CD4-positive, alpha-beta T cell treated with Interleukin-21 for 1 hour (primary cell): ENCODE measurements at places on chromosomes 16 and 17.

DNA sequence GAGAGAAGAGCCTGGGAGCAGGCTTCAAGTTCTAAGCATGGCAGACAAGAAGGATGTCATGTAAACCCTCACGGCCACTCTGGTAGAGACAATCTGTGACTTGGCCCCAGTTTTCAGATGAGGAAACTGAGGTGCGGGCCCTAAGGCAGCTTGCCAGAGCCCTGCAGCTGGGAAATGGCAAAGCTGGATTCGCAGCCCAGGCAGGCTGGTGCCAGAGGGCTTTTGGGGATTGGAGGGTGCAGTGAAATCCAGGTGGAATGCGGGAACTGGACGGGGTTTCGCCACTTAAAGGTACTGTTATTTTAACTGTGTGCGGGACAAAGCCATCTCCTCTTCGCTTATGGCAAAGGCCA lies 477 bp upstream of the OSGIN1 start:
- DNase-seq: no peak

DNA sequence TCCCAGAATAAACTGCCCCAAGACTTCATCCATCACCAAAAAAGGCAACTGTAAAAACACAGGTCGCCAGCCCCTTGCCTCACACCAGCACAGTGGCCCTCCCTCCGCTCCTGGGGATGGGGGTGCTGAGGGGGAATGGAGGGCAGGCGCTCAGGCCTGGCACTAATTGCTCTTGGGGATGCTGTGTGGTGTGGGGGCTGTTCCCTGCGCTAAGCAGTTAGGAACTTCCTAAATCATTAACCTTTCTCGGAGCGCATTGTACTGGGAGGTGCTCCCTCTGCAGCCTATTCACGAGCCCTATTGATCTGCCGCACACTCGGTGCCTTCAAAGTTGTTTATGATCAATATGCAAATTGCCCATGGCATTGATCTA lies 199.9 kb downstream of the ZFHX3 start:
- DNase-seq: no peak

DNA sequence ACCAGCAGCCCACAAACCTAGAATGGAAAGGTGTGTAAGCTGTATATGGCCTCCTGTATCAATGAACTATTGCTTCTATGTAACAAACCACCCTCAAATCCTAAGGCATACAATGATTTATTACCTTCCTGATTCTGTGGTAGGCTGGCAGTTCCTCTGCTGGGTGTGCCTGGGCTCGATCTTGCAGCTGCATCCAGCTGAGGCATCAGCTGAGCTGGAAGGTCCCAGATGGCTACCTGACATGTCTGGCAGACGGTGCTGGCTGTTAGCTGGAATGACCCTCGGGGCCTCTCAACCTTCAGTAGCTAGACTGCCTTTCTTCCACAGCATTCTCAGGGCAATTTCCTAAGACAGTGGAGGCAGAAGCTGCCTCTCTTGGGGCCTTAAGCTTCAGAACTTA lies 152.7 kb downstream of the RAB11FIP4 start:
- no peak for DNase-seq

- DNase-seq: peak; percentile 39
These were observed at the start of gene CDH1 for GRCh38 chr16:68737046-68737729. Gene CDH1, plus strand, starts transcription at chr16:68737292. Its CDS starts 124 bp downstream, at chr16:68737416.

DNA sequence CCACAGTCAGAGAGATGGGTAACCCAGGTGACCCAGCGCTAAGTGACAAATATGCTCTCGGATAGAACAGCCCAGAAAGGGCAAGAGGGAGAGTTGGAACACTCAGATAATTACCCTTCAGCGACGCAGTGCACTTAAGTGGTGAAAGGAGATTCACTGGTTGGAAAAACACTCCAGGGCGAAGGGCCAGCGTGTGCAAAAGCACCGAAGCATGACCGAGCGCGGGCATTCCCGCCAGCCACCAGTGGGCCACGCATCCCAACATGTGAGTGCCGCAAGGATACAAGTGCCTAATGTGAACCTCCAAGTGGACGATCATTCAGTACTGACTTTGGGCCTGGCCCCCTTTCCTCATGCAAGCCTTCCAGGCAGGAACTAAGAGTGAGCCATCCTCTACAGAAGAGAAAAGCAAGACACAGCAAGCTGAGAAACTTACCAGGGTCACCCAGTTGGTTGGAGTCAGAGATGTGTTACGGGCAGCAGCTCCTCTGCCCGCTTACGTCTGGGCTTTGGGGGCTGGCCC lies 258.4 kb downstream of the C16orf95 start:
- no peak for DNase-seq

- DNase-seq: no peak
These were observed 15.1 kb downstream of the CEP20 start for GRCh38 chr16:15873301-15873700.

DNA sequence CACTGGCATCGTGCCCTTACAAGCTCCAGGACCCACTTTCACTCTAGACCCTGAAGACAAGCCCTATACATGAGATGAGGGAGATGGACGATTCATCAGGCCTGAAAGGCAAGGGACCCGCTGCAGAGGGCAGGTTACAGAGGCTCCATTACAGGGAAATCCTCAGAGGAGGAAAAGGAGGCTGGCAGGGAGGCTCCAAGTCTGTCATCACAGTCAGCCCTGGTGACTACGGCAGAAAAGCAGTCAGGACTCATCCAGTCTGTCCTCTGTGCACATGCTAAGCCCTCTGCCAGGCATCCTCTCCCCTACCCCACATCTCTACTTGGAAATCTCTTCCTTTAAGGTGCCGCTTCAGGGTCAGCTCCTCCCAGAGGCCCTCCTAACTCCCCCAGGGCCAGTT lies 197.7 kb upstream of the CDH5 start:
- DNase-seq: no peak

GRCh38 chr17:76265624-76266243 lies 586 bp downstream of the UBALD2 start:
- DNase-seq: peak; percentile 66

- no peak for DNase-seq
These were observed 104.2 kb upstream of the SIAH1 start for GRCh38 chr16:48489376-48489775.

GRCh38 chr17:17810895-17811248 lies 25.9 kb downstream of the SREBF1 start:
- DNase-seq: no peak

- DNase-seq: no peak
These were observed 8.3 kb downstream of the TMEM114 start for GRCh38 chr16:8581831-8582580.

DNA sequence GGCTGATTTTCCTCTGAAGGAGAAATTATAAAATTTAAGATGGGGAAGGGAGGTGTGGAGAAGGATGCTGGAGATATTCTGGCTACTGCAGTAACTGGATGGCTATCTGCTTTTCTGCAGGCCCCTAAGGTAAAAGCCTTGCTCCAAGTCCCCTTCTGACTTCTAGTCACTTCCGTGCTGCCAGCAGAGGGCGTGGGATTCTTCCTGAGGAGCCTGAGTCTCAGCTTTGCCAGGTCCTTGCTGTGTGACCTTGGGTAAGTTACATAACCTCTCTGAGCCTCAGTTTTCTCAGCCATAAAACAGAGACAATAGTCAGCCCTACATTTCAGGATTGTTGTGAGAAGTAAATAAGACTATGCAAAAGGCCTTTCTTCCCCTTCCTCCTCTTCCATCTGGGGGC lies 24.3 kb upstream of the TMEM220 start:
- DNase-seq: peak; percentile 17
